ENCODE measurements at places on chromosomes 5 and 9. TPM values are rescaled to one million over a fixed set of nuclear protein-coding genes. Genes with fewer than 3 reads are reported as not detected.

DNA sequence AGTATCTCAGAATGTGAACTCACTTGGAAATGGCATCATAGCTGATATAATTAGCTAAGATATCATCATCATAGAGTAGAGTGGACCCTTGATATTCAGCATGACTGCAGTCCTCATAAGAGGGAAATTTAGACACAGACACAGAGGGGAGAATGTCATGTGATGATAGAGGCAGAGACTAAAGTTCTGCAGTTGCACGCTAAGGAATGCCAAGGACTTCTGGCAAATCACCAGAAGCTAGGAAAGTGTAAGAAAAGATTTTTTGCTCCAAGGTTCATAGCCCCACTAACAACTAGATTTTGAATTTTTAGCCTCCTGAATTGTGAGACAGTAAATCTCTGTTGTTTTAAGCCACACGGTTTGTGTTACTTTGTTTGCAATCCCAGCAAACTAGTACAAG, 612.6 kb upstream of the ST8SIA4 start:
- H3K4me3 ChIP-seq = no peak overlapping the region
- H3K27ac ChIP-seq = no peak overlapping the region
- H3K4me1 ChIP-seq = no peaks in the 10 kb centered on the region
- DNase-seq = no peak
- H3K27me3 ChIP-seq = no peaks in the 10 kb centered on the region

DNA sequence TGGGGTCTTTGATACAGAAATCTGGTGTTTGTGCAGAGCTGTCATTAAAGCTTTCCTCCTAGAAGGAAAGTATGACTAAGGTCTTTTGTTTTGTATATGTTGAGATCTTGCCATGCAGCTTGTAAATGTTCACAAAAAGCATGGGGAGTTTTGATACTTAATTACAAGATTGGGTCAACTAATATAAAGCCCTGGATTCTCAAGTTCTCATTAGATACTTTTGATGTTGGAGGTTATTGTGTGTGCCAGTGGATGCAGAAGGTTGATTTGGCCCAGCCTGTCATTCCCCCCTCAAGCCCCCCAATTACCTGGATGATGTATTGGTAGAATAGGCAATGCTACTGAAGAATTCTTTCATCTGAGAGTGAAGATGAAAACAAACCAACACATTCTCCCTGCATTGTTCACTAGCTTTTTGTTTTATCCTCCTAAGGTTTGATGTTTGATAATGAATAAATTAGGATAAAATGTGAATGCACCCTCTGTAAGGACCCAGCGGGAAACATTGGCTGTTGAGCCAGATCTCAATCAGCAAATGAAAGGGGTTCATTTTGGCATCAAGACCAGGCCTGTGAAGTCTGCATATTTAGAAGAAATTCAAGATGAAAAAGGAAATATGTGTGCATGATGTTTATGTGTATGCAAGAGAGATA, 61.9 kb upstream of the ADAMTS19 start:
- DNase-seq = no peak
- H3K4me1 ChIP-seq = no peaks in the 10 kb centered on the region
- H3K27ac ChIP-seq = no peak overlapping the region
- no peaks in the 10 kb centered on the region for H3K36me3 ChIP-seq

DNA sequence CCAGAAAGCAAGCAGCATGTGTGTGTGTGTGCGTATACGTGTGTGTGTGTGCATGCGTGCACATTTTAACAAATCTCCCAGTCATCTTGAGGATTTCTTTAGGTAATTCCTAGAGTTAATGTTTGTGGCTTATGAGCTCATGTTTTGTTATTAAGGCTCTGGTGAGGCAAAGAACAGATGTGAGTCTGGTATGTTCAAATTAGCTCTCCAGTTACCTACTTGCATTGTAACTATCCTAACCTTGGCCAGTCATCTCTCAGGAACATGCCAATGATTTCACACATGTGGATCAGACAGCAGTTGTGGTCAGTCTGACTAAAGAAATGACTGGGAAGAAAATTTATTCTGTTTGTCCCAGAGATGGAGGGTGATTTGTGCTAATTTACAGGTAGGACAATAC, 163.1 kb downstream of the IZUMO3 start:
- no peak overlapping the region for H3K4me3 ChIP-seq
- no peak for DNase-seq
- no peak overlapping the region for H3K27ac ChIP-seq
- H3K27me3 ChIP-seq = no peaks in the 10 kb centered on the region
- H3K4me1 ChIP-seq = no peaks in the 10 kb centered on the region

- H3K36me3 ChIP-seq = no peaks in the 10 kb centered on the region
- H3K4me1 ChIP-seq = no peaks in the 10 kb centered on the region
- DNase-seq = no peak
- H3K4me3 ChIP-seq = no peak overlapping the region
- H3K27me3 ChIP-seq = no peaks in the 10 kb centered on the region
These were observed 48.9 kb downstream of the PDE6A start for GRCh38 chr5:149895416-149896345.

PRLR gene
- not detected for polyA plus RNA-seq

TLX3 gene
- not detected for polyA plus RNA-seq

GNE gene
- 3.6 TPM for polyA plus RNA-seq

TMEM174 gene
- not detected for polyA plus RNA-seq

Measured in cardiac muscle cell (in vitro differentiated cells and primary cell).